GM23248 (cell line): ENCODE measurements at places on chromosomes 12 and 14. TPM values are rescaled to one million over a fixed set of nuclear protein-coding genes. Genes with fewer than 3 reads are reported as not detected.

KITLG gene
- 33.8 and 34.8 TPM in 2 replicates for polyA plus RNA-seq

TOMM20L gene
- polyA plus RNA-seq, result not detected in 2 replicates

CEP290 gene
- 12.8 and 14.2 TPM in 2 replicates for polyA plus RNA-seq

- no peak for DNase-seq
Observed at GRCh38 chr14:87261621-87262020, 731.4 kb downstream of the GALC start.

GRCh38 chr14:105864651-105865265, 338.4 kb downstream of the TMEM121 start:
- DNase-seq, result no peak
